ENCODE measurements at places on chromosomes 16 and 17.

DNA sequence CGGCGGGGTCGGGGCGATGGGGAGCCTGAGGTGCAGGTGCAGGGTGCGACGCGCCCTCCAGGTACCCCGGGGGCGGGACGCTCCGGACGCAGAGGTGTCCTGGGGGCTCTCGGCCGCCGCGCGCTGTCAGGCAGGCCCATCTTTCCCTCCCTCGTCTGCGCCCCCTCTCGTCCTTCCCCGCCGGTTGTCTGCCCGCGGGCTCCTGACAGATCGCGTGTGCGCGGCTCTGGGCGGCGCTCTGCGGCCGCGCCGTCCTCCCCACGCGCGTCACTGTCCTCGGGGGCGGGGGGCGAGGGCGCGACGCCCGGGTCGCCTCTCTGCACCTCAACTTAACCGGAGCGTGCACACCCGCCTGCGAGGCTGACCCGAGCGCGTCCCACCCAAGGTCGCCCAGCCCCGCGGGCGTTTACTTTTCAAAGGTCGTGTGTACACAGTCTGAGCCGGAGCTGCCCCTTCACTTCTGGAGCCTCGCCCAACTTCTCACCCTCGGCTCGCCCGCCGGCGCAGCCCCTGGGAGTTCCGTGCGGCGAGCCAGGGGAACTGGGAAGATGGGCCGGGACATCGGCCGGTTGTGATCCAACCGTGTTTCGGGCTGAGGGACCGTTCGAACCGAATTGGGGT is 512 bp downstream of the AKAP1 start:
- peak; percentile 56 for DNase-seq

GRCh38 chr17:64632194-64632593 is 29.9 kb downstream of the SMURF2 start:
- no peak for DNase-seq

DNA sequence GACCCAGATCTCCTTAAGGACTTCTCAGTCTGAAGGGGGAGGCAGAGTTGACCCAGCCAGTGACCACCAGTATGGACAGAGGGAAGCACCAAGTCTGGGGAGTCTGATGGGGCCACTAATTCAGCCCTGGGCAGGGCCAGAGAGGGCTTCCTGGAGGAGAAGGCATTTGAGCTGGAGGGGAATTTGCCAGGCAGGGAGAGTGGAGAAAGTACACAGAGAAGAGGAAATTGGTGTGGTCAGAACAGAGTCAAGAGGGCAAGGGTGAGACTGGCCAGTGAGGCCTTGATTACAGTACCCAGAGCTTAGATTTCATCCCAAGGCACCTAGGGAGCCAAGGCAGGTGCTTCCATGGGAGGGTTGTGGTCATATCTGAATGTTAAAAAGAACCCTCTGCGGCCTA is 36.3 kb downstream of the MYO15A start:
- DNase-seq = no peak

- no peak for DNase-seq
Measured at GRCh38 chr16:12589676-12590075, 214.0 kb downstream of the CPPED1 start.

GRCh38 chr17:38353086-38353604 is 1.5 kb downstream of the SOCS7 start:
- DNase-seq = no peak

DNA sequence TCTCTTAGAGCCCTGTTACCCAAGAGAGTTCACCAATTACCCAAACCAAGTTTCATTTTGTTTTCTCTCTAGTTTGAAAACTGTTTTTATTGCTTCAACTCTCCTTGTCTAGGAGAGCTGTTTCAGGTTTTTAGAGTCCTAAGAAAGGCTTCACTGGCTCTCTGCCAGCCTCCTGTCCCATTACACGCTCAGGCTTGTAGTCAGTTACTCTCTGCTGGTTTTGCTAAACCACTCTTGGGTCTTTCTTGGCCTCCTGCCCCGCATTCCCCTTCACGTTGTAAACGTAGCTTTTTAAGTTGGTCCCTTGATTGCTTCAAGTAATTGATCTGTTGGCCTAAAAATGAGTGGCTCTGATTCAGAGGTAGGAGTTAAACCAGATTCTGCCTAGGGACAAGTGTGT is 529.1 kb downstream of the MAF start:
- no peak for DNase-seq

GRCh38 chr16:30941600-30942425 is 7.1 kb upstream of the ORAI3 start:
- peak; percentile 79 for DNase-seq

- no peak for DNase-seq
Measured at GRCh38 chr17:51907041-51907440, 251.5 kb downstream of the CA10 start.

DNA sequence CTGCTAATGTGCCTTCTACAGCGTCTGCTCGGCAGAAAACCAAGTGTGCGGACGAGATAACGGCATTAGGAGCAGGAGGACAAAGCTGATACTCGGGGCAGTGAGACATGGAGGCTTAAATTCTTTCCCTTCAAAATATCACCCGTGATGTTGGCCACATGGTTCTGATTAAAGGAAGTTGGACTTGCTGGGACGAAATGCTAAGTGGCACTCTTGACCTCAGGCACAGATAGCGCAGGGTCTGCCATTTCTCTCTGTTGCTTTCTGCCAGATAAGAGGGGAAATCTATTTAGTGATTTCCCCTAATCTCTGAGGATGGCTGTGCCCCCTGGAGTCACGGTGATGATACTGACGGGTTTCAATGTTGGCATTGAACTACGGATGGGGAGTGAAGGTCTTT is 509.6 kb upstream of the EEF2KMT start:
- no peak for DNase-seq

DNA sequence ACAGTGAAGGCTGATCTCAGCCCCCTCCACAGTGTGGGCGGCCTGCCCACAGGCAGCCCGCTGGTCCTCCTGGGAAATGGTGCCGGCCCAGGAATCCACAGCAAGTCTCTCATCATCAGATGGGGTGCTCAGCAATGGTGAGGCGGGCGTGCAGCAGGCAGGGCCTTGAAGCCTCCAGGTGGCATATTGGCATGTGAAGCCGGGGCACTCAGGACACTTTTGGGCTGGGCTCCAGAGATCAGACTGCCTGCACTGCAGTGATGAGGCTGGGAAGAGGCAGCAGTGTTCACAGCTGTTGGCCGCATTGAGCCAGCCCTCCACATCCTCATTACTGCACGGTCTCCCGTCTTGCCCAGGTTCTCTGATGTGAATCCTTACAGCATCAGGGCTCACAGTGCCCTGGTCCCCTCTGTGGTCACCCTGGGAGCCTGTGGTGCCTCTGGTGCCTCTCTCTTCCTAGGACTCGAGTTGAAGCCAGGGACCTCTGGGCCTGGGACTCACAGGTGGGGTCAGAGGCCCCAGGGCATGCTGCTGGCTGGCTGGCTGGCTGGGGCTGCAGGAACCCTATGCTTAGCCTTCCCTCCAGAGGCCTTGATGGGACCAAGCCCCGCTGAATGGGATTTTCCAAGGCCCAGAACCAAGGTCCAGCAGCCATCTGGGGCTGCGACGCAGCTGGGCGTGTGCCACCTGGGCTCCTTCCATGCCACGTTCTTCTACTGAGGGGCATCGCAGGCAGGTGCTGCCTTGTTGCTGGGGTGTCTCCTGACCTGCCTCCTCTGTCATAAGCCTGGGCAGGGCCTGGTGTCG is 48.6 kb downstream of the TNFRSF13B start:
- no peak for DNase-seq

DNA sequence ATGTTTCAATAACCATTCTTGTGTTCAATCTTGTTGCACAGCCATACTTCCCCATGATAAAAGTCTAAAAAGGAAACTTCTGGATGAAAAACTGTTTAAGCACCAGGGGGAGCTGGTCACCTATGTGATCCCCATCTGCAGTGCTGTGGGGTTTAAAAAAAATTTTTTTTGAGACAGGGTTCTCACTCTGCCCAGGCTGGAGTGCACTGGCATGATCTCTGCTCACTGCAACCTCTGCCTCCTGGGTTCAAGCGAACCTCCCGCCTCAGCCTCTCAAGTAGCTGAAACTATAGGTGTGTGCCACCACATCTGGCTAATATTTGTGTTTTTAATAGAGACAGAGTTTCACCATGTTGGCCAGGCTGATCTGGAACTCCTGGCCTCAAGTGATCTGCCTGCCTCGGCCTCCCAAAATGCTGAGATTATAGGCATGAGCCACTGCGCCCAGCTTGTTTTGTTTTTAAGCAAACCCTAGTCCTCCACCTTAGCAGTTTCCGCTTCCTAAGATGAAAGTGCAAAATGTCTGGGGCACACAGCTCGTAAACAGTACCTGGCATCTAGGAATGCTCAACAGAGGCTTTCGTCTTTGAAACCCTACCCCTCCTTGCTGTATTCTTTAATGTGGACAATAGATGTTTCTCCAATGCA is 25.4 kb downstream of the DNAJA2 start:
- peak; percentile 38 for DNase-seq

GRCh38 chr17:70517816-70518215 is 348.5 kb downstream of the KCNJ2 start:
- DNase-seq = no peak

DNA sequence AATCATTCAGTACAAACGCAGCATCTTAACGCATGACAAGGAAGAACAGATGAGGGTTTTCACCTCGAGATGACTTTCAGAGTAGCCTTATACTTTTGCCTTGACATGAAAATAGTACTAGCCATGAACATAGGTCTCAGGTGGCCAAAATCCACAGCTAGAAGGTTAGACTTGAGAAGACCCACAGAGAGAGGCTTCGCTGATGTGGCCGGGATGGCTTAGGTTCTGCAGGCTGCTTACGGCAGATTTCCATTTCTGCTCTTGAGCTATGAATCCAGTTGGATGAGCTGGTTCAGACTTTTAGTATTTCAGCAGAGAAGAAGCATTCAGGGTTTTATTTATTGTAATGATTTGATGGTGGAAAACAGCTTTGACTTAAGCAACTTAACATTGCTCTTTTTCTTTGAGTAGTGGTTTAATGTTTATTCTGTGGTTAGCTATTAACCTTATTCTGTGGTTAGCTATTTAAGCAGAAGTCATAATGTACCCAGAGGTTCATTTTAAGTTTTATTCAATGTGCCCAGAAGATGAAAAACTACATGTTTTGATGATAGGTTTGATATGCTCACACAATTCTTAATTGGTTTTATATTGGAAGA is 7.6 kb downstream of the KRT24 start:
- no peak for DNase-seq

- DNase-seq = no peak
Measured at GRCh38 chr17:57999496-58000017, 7.5 kb downstream of the SRSF1 start.

- no peak for DNase-seq
Measured at GRCh38 chr17:58521680-58522079, 7.2 kb upstream of the MTMR4 start.

GRCh38 chr17:64780096-64781013 is 118.2 kb upstream of the SMURF2 start:
- DNase-seq = peak; percentile 83

DNA sequence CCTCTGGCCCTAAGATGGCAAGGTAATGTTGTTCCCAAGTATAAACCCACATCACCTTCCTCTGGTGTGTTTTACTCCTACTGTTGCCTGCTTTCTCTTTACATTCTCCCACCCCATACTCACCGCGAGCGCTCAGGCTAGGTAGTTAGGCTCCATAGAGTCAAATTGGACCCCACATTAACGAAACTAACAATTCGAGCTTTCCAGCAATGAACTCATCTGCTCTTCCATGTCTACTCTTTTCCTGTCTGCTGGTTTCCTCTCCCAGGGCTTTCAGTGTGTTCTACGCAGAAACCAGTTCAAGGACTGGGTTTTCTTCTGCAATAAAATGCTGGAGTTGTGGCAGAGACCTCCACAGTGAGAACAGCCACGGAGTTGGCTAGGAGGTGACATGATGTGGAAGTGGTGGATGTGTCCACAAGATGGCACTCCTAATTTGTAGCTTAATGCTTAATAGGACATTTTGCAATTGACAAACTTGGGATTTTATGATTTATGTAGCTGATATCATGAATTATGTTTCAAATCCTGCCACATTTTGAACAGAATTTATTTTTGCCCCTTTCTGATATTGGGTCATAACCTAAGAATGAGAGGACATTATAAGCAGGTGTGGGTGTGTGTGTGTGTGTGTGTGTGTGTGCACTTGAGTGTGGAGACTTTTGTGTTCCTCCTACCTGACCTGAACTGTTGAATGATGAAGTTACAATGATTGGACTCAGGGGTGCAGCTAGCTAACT is 2.2 kb upstream of the UQCRC2 start:
- DNase-seq = no peak

GRCh38 chr17:77454242-77455095 is 313.7 kb downstream of the SEC14L1 start:
- DNase-seq = peak; percentile 37

All from activated CD4-positive, alpha-beta T cell treated with anti-CD3 and anti-CD28 coated beads, Interleukin-2, amount 50 U/mL, for 48 hours (primary cell).